ENCODE measurements at places on chromosomes 2 and 18.

DNA sequence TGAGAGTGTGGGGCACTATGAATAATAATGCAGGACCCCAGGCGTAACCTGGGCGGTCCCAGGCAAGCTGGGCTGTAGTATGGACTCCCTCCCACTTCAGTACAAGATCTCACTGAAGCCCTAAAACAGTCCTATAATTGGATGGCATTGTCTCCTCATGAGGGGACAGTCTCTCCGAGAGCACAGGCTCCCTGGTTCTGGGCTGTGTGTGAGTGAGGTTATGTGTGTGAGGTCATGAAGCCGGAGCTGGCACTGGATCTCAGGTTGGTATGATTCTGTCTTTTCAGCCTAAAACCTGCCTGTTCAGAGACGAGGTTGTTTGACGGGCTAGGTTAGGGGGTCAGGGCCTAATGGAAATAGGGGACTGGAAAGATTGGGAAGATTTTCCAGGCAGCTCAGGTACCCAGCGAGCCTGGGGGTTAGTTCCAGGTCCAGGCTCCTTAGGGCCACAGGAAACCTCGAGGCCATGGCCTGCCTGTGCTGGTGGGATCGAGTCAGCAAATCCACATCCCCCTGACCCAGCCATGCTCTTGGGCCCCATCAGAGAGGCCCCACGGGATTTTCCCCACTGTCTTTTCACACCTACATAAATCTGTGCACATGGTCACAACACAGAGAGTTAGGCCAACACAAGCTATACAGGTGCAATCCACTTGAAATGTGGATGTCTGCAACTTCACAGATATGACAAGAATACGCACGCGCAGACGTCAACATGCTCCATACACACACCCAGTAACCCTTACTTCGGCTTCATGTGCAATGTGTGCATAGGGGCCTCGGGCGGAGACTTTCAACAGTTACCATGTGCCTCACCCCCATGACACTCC, 94.8 kb downstream of the INHBB start:
- no peak for DNase-seq

- no peak for DNase-seq
These were observed 35.2 kb downstream of the NPPC start for GRCh38 chr2:231890896-231891513.

- DNase-seq, result no peak
These were observed 32.2 kb upstream of the LPIN2 start for GRCh38 chr18:3044931-3045698.

DNA sequence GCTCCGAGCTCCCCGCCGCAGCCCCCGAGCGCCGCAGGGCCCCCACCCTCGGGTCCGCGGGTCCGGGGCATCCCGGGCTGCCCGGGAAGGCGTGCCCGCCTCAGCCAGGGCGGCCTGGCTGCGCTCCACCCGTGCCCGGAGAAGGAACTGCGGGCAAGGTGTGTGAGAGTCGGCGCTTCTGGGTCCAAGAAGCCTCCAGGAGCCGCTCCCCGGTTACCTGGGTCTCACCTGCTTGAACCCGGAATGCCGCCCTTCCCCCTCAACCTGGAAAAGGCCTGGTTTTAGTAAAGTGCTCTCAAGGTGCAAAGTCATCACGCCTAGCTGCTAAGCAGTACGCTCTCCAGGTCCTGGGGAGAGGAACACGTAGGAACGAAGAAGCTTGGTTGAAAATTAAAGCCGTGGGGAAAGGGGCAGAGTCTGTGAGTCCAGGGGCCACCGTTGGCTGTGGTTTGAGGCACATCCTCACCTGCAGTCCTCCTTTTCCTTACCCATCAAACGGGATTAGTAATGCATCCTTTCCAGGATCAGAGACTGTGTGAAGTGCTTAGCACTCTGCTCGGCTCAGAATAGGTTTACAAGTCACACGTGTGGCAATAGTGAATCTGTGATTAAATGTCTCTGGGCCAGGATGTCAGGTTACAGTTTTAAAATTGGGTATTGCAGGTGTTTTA, 1.2 kb downstream of the ASAP2 start:
- DNase-seq, result no peak

- no peak for DNase-seq
These were observed 9.2 kb upstream of the GALNT3 start for GRCh38 chr2:165803123-165803760.

DNA sequence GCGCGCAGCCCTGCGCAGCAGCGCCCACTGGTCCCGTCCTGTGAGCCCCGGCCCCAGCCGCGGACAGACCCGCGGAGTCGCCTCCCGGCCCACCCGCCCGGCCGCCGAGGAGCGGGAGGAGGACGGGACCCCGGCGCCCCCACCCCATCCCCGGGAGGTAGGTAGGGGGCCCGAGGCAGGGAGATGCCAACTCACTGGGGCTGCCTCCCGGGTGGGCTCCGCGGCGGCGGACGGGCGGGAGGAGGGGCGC, 160 bp downstream of the SPTBN1 start:
- DNase-seq, result no peak

DNA sequence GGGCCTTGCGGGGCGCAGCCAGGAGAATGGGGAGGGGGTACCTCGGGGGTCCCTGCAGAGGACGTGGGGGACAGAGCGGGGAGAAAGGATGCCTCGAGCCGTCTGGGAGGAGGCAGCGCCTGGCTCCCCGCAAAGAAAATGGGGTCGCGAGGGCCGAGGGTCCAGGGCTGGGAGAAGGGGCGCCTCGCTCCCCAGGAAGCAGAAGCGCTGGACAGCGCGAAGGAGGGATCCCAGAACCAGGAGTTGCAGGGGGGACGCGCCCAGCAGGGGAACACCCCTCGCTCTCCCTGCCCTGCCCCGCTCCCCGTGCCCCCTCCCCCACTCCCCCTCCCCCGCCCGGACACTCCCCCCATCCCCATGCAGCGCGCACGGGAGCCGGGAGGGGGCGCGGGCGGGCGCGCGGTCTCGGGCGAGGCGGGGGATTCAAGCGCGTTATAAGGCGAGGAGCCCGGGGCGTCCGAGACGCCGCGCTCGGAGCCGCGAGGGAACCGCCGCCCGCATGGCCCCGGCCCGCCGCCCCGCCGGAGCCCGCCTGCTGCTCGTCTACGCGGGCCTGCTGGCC, at the start of gene ERFE:
Gene ERFE (plus strand): TSS at position 462 of the 562 bp plus-strand sequence. CDS start 38 bp downstream, at position 500.
- no peak for DNase-seq

GRCh38 chr2:173165443-173166238, 90.0 kb downstream of the MAP3K20 start:
- no peak for DNase-seq

- DNase-seq, result no peak
These were observed 8.6 kb upstream of the PDIA6 start for GRCh38 chr2:10820978-10821695.

- no peak for DNase-seq
These were observed 49.4 kb upstream of the ACTR3 start for GRCh38 chr2:113840518-113840917.

GRCh38 chr2:212863185-212863588, 288.2 kb downstream of the IKZF2 start:
- DNase-seq, result no peak

DNA sequence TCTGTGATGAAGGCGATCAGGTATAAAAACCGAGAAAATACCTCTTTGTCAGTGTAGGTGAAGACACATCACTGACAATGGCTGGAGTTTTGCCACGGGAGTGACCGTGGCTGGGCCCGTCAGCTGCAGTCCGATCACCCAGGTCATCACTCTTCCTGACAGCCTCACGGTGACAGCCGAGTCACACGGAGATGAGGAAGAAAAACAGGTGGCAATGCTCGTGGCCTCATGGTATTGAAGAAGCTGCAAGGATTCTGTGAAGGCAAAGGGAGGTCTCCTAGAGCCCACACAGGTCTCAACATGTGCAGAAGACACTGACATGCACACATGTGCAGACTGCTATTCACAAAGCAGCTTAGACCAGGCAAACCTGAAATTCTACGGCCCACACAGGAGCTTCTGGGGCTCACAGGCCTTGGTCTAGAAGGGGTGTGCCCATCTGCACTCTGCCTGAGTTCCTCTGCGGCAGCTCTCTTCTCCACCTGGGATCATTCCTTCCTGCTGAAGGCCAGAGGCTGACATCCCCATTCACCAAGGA, 7.4 kb downstream of the COPS9 start:
- DNase-seq, result no peak

DNA sequence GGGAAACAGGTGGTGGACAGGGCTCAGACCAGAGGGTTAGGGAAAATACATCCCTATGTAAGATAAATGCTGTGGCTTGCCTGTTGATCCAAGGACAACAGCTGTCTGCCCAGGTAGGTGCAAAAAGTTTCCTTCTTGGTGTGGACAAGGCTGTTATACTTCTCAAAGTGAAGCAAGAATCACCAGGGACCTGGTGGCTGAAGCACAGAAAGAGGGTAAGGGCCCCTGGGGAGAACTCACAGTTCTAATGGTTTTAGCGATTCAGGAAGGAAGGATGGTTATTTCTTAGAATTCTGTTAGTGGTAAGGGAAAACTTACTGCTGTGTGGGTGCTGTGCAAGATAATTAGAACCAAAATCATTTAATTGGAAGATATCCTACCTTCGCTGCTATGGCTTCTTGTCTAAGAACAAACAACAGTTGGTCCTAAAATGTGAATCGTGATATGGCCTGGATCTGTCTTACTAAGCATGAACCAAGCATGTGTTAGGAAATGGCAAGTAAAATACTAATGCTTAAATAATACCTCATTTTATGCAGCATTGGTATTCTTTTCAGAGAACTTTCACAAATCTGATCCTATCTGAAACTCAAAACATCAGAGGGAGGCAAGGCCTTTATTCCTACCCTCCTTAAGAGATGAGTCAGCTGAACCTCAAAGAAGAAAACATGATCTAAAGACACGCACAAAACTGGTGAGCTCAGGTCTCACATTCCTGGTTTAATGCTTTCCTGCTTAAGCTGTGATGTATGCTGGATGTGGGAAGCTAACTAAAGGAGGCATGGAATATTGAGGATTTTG, 159.2 kb upstream of the THUMPD2 start:
- no peak for DNase-seq

DNA sequence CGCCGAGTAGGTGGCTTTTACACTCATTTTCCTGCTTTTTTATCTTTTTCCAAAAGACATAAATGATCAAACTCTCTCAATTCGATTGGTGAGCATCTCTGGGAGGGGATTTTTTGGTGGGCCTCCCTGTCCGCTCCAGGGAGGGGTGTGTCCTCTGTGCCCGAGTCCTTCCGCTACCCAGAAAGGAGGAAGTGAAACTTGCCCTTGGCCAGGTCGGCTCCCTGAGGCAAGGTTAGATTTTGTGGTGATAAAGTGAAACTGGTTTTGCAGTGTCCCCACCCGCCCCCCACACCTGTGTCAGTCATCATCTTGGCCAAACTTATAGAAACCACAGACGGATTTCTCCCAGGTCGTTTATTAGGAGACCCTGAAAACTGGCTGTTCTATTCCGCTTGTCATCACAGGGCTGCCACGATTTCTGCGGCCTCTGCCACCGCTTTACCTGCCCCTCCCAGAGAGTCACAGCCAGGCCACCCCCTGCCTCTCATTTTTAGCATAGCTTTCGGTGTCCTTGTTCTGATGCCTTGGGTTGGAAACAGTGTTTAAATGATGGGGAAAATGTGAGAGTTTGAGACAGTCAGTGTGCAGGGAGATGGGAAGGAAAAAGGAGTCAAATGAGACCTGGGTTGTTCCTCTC, 93.6 kb downstream of the SH3BP4 start:
- no peak for DNase-seq

GRCh38 chr18:7661207-7661606, 94.1 kb downstream of the PTPRM start:
- DNase-seq, result no peak

GRCh38 chr2:26754972-26755670, 9.0 kb upstream of the SLC35F6 start:
- DNase-seq, result no peak

GRCh38 chr18:10579079-10579867, 53.4 kb downstream of the NAPG start:
- DNase-seq, result no peak

DNA sequence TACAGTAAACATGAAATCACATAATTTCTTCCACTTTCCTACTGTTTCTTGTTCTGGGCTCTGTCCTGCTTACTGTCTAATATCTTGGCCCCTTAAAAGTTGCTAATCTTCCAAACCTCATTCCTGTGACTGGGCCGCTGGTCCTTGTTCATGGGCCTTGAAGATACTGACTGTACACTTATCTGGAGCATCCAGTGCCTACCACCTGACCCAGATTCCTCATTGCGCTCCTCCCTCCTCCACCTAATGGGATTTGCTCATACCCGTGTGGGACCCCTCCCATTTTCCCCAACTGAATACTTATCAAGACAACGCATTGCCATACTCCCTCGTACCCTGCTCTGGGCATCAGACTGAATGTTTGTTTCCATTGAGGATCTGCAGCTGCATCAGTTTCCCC, 6.1 kb upstream of the IL37 start:
- no peak for DNase-seq

GRCh38 chr2:138950486-138950885, 170.3 kb upstream of the NXPH2 start:
- no peak for DNase-seq

DNA sequence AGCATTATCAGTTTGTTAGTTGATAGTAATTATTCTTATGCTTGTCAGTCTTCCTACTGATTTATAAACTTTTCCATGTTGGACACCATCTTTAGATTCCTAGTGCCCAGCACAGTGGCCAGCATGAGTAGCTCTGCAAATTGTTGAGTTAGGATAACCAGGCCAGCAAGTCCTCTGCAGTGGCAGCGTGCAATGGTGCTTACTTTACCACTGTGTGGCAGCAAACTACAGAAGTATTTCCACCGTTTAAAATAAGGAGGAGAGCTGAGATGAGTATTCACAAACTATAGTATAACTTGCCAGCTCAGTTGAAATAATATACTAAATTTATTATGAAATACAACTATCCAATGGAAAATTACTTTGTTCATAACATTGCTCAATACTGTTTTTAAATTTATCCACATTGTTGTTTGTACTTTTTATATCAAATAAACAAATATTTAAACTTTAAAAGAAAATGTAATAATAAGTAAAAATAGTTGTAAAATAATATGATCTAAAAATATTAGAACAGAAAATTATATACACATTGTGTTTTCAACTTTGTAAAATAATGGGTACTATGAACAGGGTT, 9.3 kb upstream of the THADA start:
- no peak for DNase-seq

Data from cerebellar nuclear complex (tissue), 1 donor.